ENCODE measurements at places on chromosomes 16 and 17. TPM values are rescaled to one million over a fixed set of nuclear protein-coding genes. Genes with fewer than 3 reads are reported as not detected.
A peak's percentile ranks its signal among the peaks of the same experiment; 100 is the strongest.

Gene RHBDF1
- 55.5 TPM for total RNA-seq

Gene ZNF469
- 17.7 TPM for total RNA-seq

Gene GDPD3
- 1.8 TPM for total RNA-seq

Gene GGA3
- 25.3 TPM for total RNA-seq

Gene CAMKK1
- total RNA-seq = 3.8 TPM

Gene TSPAN10
- 3.2 TPM for total RNA-seq

Gene RND2
- 1.3 TPM for total RNA-seq

- H3K4me3 ChIP-seq = no peak overlapping the region
- no peaks in the 10 kb centered on the region for H3K4me1 ChIP-seq
- H3K36me3 ChIP-seq = no peaks in the 10 kb centered on the region
- no peak overlapping the region for H3K27ac ChIP-seq
- no peaks in the 10 kb centered on the region for H3K27me3 ChIP-seq
These were observed 2.1 kb upstream of the SMIM22 start for GRCh38 chr16:4792951-4793513.

GRCh38 chr16:51030516-51030915 lies 120.6 kb downstream of the SALL1 start:
- no peak overlapping the region for H3K4me3 ChIP-seq
- no peaks in the 10 kb centered on the region for H3K4me1 ChIP-seq
- no peaks in the 10 kb centered on the region for H3K27me3 ChIP-seq
- H3K36me3 ChIP-seq = no peaks in the 10 kb centered on the region
- H3K27ac ChIP-seq = no peak overlapping the region

GRCh38 chr17:71790791-71791190 lies 330.0 kb upstream of the SOX9 start:
- no peaks in the 10 kb centered on the region for H3K27me3 ChIP-seq
- peaks cover 14% of the 10 kb centered on the region for H3K4me1 ChIP-seq
- no peaks in the 10 kb centered on the region for H3K36me3 ChIP-seq
- H3K27ac ChIP-seq = no peak overlapping the region

DNA sequence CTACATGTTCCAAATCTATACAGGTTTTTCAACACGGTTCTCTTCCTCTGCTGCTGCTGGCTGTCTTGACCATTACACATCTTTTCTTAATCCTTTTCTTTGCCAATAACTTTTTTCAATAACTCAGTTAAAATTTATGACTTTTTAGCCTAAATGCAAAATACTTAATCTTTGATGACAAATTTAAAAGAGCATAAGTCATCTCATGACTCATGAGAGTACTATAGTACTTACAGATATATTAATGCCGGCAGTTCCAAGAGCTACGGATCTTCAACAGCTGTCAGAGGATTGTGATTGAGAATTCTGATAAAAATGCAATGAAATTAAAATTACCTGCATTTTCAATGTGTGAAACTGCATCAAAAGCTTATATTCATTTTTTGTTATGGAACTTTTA lies 105.5 kb downstream of the KPNA2 start:
- no peak overlapping the region for H3K4me3 ChIP-seq
- no peaks in the 10 kb centered on the region for H3K36me3 ChIP-seq
- no peaks in the 10 kb centered on the region for H3K27me3 ChIP-seq

DNA sequence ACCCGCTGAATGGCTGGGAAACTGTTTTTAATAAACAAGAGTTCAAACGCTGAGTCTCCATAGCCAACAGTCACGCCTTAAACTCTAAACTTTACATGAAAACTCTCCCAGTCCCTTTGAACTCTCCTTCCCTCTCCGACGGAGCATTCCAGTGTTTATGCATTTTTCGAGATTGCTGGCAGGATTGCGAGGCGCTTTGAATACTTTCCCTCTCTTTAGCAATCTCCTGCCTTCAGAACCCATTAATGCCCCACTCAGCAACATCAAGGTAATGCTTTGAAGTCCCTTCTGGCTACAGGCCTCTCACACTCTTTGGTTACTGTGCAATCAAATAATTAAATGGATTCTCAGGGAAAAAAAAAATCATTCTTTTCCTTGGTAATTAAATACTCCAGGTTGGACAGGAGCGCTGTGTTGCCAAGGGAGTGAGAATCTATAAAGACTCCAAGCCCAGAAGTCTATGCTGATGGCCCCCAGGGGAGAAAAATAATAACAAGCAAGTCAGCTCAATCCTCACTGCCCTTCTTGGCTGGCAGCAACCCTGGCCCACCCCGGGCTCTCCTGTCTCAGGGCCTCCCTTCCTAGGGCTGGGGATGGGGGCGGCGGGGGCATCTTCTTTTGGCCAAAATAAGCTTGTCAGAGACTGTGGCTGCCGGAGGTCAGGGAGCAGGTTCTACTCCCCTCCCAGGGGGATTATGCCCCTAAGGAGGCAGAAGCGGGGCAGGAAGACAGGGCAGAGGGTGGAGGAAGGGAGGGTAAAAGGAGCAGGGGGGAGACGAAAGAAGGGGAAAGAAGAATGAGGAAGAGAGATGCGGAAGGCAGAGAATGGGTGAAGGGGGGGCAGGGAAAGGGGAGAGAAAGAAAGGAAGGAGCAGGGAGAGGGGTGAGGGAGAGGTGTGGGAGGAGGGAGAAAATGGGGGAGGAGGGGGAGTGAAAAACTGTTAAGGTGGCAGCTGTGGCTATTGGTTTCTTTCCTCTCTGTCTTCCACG lies 45.2 kb downstream of the AXIN2 start:
- no peak overlapping the region for H3K27ac ChIP-seq
- DNase-seq = peak; percentile 64
- H3K36me3 ChIP-seq = no peaks in the 10 kb centered on the region
- H3K27me3 ChIP-seq = peaks cover 2% of the 10 kb centered on the region

DNA sequence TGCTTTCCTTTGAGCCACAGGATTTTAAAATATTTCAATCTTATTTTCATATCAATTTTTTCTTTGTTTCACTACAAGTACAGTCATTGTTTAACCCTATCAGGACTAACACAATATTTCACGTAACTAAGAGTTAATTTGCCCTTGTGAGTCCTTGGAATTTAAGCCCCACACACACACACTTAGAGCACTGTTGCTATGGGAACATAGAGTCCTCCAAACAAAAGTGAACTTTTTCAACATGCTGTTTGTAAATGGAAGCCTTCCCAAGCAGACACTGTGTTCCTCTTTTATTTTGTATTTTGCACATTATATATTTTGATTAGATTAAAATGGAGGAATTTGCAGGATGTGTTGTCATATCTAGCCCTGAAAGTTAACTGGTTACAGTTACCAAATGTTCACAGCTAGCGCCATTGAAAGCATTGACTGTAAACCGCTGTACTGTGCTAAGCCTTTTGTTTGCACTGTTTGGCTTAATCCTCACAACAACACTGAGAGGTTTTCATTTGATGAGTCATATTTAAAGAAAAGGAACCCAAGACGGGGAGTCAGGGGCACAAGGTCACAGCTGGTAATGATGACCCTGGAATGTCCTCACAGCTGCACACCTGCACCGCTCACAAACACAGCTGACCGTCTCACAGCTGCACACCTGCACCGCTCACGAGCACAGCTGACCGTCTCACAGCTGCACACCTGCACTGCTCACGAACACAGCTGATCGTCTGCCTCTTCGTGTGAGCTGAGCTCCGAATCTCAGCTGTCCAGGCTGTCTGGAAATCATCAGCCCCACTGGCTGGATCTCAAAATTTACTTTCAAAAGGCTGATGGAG lies 6.3 kb downstream of the HSBP1 start:
- no peak overlapping the region for H3K4me3 ChIP-seq
- H3K4me1 ChIP-seq = peaks cover 26% of the 10 kb centered on the region
- H3K27me3 ChIP-seq = no peaks in the 10 kb centered on the region
- peak; percentile 73 for DNase-seq

- H3K36me3 ChIP-seq = no peaks in the 10 kb centered on the region
- no peak for DNase-seq
- H3K27ac ChIP-seq = peak overlapping the region; percentile 99
- no peaks in the 10 kb centered on the region for H3K27me3 ChIP-seq
- peak overlapping the region; percentile 77 for H3K4me3 ChIP-seq
- peaks cover 23% of the 10 kb centered on the region for H3K4me1 ChIP-seq
These were observed 729 bp upstream of the CLTC start for GRCh38 chr17:59619035-59619297.

- no peaks in the 10 kb centered on the region for H3K27me3 ChIP-seq
- no peaks in the 10 kb centered on the region for H3K36me3 ChIP-seq
- H3K27ac ChIP-seq = peak overlapping the region; percentile 82
- no peak overlapping the region for H3K4me3 ChIP-seq
These were observed 99.2 kb downstream of the ZNF778 start for GRCh38 chr16:89316701-89317100.

- no peak for DNase-seq
- no peaks in the 10 kb centered on the region for H3K27me3 ChIP-seq
- H3K4me1 ChIP-seq = no peaks in the 10 kb centered on the region
- H3K36me3 ChIP-seq = no peaks in the 10 kb centered on the region
- H3K27ac ChIP-seq = no peak overlapping the region
- no peak overlapping the region for H3K4me3 ChIP-seq
These were observed 26.0 kb downstream of the TBC1D16 start for GRCh38 chr17:80009391-80010282.

DNA sequence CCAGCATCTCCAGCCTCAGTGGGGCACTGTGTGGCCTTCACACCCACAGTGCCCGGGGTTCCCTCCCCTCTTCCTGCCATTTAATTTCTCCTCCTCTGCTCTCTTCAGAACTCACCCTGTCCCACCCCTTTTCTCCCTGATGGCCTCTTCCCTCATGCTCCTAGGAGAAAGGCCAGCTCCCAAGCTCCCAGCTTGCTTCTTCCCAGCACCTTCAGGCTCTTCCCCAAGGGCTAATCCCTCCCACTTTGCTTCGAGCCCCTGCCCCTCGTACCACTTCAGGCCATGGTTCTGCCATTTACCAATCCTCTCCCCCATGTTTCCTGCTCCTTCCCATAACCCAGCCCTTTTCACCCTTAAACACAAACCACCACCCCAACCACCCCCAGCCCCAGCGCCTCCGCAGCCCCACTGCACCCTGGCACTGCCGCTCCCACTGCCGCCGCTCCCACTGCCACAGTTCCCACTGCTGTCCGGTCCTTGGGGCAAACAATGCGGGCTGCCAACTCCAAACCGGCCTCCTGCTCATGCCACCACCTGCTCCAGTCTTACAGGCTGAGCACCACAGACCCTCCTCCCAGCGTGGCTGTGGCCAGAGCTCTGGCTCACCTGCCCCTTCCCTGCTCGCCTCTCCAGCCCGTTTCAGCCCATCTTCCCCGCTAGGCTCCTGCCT lies 28.6 kb downstream of the ADAM11 start:
- H3K27me3 ChIP-seq = no peaks in the 10 kb centered on the region
- H3K4me3 ChIP-seq = no peak overlapping the region
- no peaks in the 10 kb centered on the region for H3K36me3 ChIP-seq
- peaks cover 5% of the 10 kb centered on the region for H3K4me1 ChIP-seq
- H3K27ac ChIP-seq = no peak overlapping the region

- H3K4me3 ChIP-seq = no peak overlapping the region
- H3K27me3 ChIP-seq = no peaks in the 10 kb centered on the region
- peaks cover 9% of the 10 kb centered on the region for H3K4me1 ChIP-seq
- H3K27ac ChIP-seq = no peak overlapping the region
- H3K36me3 ChIP-seq = no peaks in the 10 kb centered on the region
These were observed 3.1 kb downstream of the HEXIM2 start for GRCh38 chr17:45164734-45165269.

DNA sequence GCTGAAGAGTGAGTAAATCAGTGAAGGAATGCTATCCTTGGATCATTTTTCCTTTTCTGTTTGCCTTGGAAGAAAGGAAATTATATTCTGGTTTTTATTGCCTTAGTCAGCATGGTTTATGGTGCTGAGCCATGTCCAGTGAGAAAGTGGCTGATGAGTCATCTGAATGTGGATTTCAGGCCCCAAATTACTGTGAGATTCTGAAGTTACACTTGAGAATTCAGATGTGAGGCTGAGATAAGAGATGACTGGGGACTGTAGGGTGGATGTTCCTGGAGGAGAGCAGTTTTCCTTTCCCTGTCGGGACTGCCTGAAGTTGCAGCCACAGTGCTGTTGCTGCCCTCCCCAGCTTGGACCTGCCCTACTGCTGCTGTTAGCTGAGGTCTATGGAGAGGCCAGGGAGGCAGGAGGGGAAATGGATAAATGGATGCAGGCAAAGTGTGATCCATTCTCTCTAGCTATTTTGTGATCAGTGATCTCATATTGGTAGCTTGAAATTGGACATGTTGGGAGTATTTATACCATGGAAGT lies 4.2 kb upstream of the MAP3K14 start:
- H3K4me3 ChIP-seq = no peak overlapping the region
- H3K4me1 ChIP-seq = peaks cover 49% of the 10 kb centered on the region
- no peaks in the 10 kb centered on the region for H3K27me3 ChIP-seq
- H3K36me3 ChIP-seq = no peaks in the 10 kb centered on the region
- peak overlapping the region; percentile 78 for H3K27ac ChIP-seq

DNA sequence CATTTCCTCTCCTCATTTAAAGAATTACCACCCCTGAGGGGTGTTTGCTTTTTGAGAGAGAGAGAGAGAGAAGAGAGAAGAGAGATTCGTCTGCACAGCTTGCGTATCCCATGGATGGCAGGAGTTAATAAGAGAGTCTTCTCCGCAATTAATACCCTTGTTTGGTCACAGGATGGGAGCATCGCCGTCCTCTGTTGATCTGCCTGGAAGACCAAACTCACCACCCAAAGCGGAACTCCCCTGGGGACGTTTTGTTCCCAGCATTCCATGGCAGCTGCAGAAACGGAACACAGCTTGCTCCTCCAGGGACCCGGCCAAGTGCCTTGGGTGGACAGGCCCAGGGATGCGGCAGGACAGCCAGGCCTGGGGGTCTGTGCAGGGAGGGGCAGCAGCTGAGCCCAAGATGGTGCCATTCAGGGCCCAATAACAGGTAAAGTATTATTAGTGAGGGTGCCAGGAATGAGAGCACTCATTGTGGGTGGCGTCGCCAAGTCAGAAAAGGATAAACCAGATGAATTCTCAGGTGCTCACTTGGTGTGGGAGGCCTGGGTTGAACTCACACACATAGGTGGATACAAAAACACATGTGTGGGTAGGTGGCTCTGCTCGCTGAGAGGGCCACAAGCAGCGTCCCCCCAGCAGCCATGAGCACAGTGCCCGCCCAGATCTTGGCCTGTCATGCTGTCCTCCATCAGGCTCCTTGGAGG lies 83.1 kb downstream of the NT5M start:
- H3K27me3 ChIP-seq = peaks cover 19% of the 10 kb centered on the region
- H3K4me1 ChIP-seq = no peaks in the 10 kb centered on the region
- no peaks in the 10 kb centered on the region for H3K36me3 ChIP-seq
- no peak overlapping the region for H3K27ac ChIP-seq
- no peak overlapping the region for H3K4me3 ChIP-seq
- DNase-seq = no peak

GRCh38 chr16:74051-74746 lies 1.8 kb upstream of the RHBDF1 start:
- no peak overlapping the region for H3K27ac ChIP-seq
- H3K4me3 ChIP-seq = no peak overlapping the region
- H3K27me3 ChIP-seq = no peaks in the 10 kb centered on the region
- DNase-seq = no peak
- peaks cover 58% of the 10 kb centered on the region for H3K4me1 ChIP-seq

GRCh38 chr16:65934443-65934842 lies 432.0 kb upstream of the CDH5 start:
- no peaks in the 10 kb centered on the region for H3K36me3 ChIP-seq
- no peak overlapping the region for H3K4me3 ChIP-seq
- no peaks in the 10 kb centered on the region for H3K4me1 ChIP-seq
- no peak overlapping the region for H3K27ac ChIP-seq
- DNase-seq = no peak
- H3K27me3 ChIP-seq = no peaks in the 10 kb centered on the region

GRCh38 chr16:2765462-2766404 lies 11.3 kb downstream of the ELOB start:
- no peaks in the 10 kb centered on the region for H3K27me3 ChIP-seq
- DNase-seq = no peak
- peaks cover 89% of the 10 kb centered on the region for H3K36me3 ChIP-seq
- H3K4me1 ChIP-seq = no peaks in the 10 kb centered on the region

GRCh38 chr17:8965394-8966168 lies at the start of gene PIK3R5:
Gene PIK3R5 (minus strand): TSS chr17:8965707. CDS start chr17:8911494, 54,213 bp downstream.
- peaks cover 25% of the 10 kb centered on the region for H3K27me3 ChIP-seq
- DNase-seq = no peak
- H3K36me3 ChIP-seq = no peaks in the 10 kb centered on the region

Data from astrocyte (in vitro differentiated cells and primary cell).